ENCODE measurements at places on chromosomes 11 and 22.
A peak's percentile ranks its signal among the peaks of the same experiment; 100 is the strongest.

GRCh38 chr22:41078931-41079330 lies 13.5 kb upstream of the EP300 start:
- ATAC-seq = no peak

DNA sequence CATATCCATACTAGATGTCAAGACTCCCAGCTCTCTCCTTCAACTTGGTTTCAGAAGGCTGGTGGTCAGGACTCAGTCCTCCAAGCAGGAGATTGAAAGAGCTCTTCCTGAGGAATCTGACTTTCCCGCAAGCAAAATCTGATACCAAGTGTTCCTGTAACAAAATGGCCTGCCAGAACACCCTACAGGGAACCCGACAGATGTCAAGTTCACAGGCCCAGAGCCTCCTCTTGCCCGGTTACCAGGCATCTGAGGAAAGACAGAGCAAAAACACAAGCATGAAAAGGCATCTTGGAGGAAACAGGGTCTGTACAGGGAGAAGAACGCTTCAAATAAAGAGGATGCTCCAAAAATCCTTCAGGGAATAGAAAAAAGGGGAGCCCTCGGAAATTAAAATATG lies 8.7 kb upstream of the KCNJ5 start:
- no peak for ATAC-seq

DNA sequence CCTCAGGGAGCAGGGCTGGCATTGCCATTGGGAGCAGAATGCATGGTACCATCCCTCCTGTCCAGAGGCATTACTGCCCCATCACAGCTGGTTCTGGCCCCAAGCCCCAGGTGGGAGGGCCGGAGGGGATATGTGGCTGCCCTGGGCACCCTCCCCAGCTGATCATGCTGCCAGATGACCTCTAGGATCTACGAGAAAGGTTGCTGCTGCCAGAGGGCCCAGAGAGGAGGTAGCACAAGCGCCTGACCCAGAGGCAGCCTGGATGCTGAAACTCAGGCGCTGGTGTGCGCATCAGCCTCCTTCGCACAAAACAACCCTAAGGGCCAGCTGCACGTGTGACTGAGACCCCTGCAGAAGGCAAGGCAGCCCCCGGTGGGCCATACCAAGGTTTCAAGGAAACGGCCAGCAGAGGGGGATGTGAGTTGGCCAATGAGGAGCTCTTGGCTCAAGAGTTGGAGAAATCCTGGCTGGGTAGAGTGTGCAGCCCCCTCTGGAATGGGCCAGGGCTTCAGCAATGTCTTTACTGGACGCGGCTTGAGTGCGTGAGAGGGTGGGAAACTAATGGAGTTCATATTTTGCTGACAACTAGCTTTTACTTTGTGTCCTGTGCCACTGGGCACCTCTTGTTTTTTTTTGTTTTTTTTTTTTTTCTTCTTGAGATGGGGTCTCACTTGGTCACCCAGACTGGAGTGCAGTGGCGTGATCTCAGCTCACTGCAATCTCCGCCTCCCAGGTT lies 88.3 kb upstream of the PARVA start:
- no peak for ATAC-seq

DNA sequence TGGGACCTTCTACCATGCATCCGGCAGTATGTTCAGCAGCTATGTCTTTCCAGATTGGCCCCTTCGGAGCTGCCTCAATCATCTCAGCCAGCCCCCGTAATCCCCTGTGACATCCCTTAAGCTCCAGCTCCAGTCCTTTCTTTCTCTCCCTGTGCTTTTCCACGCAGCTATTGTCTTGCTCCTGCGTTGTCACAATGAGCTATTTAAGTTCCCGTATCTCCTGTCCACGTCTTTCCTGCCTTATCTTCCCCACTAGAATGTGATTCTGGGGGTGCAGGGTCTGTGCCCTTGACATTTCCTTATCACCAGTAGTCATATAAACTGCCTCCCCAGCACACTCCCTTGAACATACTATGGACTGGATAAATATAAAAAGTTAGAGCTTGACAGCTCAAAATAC lies 5.1 kb upstream of the ETS1 start:
- ATAC-seq = no peak

DNA sequence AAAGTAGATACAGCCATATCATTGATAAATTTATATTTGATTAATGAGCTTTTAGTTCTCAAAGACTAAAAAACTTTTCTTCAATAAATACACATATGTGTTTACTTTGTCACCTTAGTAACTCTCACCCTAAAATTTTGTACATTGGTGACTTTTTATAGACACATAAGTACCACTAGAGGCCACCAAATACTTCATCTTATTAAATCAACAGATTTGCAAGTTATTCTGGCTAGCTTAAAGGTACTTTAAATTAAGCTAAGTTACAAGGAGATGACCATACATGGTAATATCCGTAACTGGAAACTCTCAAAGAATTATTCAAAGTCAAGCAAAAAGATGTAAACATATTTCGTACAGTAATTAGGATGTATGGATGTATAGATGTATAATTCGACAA lies 112.2 kb downstream of the SBF2 start:
- peak; percentile 73 for ATAC-seq

- no peak for ATAC-seq
Observed at GRCh38 chr11:74953451-74953850, 4.4 kb downstream of the SPCS2 start.

- no peak for ATAC-seq
Observed at GRCh38 chr22:24985826-24986214, 33.3 kb downstream of the KIAA1671 start.

DNA sequence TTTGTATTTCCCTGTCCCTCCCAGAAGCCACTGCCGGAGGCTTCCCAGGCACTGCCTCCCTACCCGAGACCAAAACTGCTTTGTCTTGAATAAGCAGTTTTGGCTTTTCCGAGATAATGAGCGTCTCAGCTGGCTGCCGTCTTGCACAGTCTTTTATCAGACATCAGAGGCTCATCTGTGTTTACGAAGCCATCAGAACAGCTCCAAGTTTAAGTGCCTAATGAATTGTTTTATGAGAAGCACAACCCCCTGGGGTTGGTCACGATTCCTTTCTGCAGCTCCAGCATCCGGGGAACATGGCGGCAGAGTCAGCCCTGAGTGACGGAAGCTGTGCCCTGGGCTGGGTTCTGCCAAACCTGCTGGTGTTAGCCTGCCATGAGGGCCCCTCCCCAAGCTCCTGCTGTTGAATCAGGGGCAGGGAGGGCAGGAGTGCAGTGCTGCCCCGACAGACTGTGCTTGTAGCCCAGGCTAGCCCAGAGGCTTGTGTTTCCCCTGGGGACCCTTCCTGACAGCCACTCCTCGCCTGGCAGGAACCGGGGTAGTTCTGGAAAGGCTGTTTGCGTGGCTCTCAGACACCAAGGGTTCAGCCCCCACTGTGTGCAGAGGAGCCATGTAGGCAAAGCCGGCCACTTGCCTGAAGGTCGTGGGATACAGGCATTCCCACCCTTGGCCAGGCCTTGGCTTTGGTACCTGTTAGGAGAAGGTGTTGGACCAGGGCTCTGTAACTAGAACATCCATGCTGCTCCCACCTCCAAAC lies 96.1 kb downstream of the MORC2 start:
- peak; percentile 50 for ATAC-seq

- ATAC-seq = peak; percentile 71
Observed at GRCh38 chr22:41596776-41597634, 7.4 kb upstream of the PMM1 start.

GRCh38 chr11:45262900-45263299 lies 23.2 kb downstream of the SYT13 start:
- no peak for ATAC-seq

GRCh38 chr11:11611381-11611780 lies 10.4 kb downstream of the GALNT18 start:
- no peak for ATAC-seq

GRCh38 chr11:43517518-43517917 lies 158.8 kb downstream of the TTC17 start:
- ATAC-seq = no peak

- ATAC-seq = no peak
Observed at GRCh38 chr22:26885441-26886261, 228.3 kb downstream of the MIAT start.

- ATAC-seq = no peak
Observed at GRCh38 chr22:28002181-28002700, 83.2 kb upstream of the PITPNB start.

DNA sequence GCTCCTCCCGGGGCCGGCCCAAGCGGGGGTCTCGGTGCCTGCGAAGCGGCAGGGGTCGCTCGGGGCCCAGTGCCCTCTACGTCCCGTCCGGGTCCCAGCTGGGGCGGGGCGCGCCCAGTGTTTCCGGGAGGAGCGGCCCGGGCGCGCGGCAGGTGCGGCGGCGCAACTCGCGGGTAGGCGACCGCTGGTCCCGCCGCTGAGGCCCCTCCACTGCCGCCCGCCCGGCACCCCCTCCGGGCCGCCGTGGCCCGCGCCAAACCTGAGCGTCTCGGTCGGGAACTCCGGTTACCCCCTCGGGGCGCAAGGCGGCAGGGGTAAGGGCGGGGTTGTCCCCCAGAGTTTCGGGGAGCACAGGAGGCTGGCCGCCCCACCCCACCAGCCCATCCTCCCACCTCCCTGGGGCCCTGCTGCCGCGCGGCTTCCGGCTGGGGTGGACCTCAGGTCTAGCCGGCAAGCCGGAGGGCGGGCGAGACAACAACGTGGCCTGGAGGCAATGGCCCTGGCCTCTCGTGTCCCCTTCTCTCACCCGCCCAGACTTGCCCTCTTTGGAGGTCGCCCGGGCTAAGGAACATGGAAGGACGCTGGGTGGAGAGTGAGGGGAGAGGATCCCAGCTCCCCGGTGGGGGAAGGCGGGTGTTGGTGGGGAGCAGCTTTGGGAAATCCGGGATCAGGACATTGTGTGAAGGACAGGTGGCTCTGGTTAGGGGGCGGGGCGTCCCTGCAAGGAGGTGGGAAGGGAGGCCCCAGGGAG lies 398 bp upstream of the CRACR2B start:
- peak; percentile 2 for ATAC-seq

GRCh38 chr11:66680966-66681645 lies 3.4 kb upstream of the RBM4B start:
- ATAC-seq = no peak

DNA sequence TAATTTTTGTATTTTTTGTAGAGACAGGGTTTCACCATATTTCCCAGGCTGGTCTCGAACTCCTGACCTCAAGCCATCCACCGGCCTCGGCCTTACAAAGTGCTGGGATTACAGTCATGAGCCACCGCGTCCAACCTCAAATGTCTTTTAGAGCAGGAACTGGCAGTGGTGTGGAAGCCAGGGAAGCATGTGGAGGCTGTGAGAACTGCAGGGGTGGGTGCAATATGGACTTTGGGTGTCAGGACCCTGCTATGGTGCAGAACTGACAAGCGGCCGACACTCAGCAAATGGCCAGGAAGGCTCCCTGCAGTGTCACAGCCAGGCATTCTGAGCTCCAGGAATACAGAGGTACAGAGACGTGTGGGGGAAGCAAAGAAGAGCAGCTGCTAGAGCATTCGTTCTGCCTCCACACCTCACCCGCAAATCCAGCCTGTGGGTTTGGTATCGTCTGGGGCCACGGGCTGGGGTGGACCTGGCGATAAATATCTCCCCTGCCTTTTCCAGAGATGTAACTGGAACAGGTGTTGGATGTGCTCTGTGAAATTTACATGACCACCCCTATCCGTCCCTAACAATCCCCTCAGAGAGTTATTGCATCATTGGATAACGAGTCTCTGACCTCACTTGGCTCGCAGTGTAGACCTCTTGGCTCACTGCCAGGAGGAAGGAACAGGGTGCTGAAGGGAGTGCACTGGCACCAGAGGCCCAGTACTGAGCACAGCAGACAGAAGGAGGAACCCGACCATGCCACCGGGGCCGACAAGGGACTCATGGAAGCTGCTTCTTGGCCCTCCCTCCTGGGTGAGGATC lies 624.7 kb upstream of the B3GAT1 start:
- no peak for ATAC-seq

GRCh38 chr11:10725114-10725906 lies 25.7 kb upstream of the CTR9 start:
- ATAC-seq = no peak

DNA sequence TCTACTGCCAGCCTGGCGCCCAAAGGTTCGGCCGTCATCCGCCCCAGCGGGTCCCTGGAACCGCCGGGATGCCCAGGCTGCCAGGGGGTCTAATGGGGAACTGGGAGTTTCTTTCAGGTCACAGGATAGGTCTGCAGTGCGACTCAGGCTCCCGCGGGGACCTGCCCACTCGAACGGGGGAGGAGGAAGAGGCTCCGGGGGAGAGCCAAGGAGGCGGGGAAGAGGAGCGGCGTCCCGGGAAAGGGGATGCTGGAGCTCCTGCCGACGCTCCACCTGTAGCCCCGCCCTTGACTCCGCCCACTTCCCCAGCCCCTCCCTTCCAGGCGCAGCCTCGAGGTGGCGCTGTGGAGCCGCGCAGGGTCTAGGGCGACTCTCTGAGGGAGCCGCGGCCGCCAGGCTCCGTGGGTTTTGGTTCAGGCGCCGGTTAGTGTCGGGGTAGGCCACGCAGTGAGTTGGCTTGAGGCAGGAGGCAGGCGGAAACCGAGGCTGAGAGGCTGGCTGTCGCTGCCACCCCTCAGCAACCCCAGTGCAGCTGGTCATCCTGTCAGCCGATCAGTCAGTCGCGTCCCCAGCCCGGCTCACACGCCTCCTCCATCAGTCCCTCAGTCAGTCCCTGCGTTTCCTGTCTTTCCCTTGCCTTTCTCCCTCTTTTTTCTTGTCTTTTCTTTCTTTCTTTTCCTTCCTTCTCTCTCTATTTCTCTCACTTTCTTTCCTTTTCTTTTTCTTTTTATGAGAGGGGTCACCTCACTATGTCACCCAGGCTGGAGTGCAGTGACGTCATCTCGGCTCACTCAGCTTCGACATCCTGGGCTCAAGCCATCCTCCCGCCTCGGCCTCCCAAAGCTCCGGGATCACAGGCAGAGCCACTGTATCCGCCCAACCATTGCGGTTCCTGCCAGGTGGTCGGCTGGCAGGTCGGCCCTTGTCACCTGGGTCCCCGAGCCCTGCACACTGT lies 26.4 kb downstream of the YWHAH start:
- peak; percentile 88 for ATAC-seq

DNA sequence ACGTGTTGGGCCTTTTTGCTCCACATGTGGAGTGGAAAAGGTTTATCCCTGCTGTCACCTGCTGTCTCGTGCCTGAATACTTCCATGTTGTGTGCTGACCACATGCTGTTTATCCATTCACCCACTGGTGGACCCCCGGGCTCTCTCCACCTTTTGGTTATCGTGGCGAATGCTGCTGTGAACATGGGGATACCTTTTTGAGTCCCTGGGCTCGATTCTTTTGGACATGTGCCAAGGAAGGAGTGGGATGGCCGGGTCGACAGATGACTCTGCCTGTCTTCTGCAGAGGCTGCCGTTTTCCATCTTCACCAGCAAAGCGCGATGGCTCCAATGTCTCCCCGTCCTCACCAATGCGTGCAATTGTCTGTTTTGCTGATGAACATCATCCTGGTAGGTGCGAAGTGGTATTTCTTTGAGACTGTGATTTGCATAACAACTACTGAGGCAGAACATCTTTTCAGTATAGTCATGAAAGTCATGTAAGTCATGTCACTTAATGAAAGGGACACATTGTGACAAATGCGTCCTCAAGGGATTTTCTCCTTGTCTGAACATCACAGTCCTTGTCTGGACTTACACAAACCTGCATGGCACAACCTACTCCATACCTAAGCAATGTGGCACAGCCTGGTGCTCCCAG lies 758.7 kb downstream of the BRD1 start:
- no peak for ATAC-seq

- ATAC-seq = no peak
Observed at GRCh38 chr22:40479126-40479800, 108.9 kb downstream of the SGSM3 start.

GRCh38 chr11:76918941-76919386 lies 58.2 kb downstream of the ACER3 start:
- peak; percentile 70 for ATAC-seq
